ENCODE measurements at places on chromosomes 16 and 17. TPM values are rescaled to one million over a fixed set of nuclear protein-coding genes. Genes with fewer than 3 reads are reported as not detected.
A peak's percentile ranks its signal among the peaks of the same experiment; 100 is the strongest.

LUC7L3 gene
- total RNA-seq = 93.0 TPM

STX1B gene
- total RNA-seq = 10.7 TPM

KRTAP1-5 gene
- total RNA-seq = not detected

LHX1 gene
- 11.8 TPM for total RNA-seq

- DNase-seq = no peak
Observed at GRCh38 chr16:58518083-58518979, 3.0 kb downstream of the SETD6 start.

- no peak for DNase-seq
Observed at GRCh38 chr17:4498461-4499397, at the start of gene SPNS2. SPNS2 (plus strand) TSS chr17:4498881; CDS start chr17:4499048, 167 bp downstream.

DNA sequence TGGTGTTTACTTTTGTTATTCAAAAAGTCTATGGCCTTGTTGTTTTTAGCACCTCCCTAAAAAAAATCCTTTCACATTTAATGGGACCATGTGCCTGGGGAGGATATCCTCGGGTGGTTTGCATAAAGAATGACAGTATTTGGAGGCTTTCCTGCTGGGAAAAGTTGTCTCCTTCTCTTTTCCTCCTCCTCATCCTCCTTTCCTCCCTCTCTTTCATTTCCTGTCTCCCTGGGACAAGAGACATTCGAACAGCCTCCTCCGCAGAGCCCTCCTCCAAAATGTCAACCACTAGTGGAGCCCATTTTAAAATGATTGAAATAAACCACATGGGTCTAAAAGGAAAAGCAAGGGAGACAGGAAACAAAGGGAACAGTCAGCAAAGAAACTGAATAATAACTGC, 67.4 kb downstream of the MYH13 start:
- DNase-seq = no peak

GRCh38 chr16:47392081-47392480, 68.8 kb downstream of the ITFG1 start:
- DNase-seq = peak; percentile 60

All from astrocyte (in vitro differentiated cells and primary cell).